ENCODE measurements at places on chromosomes 2 and 18.

- no peak for DNase-seq
Observed at GRCh38 chr2:114049826-114050225, 159.9 kb downstream of the ACTR3 start.

DNA sequence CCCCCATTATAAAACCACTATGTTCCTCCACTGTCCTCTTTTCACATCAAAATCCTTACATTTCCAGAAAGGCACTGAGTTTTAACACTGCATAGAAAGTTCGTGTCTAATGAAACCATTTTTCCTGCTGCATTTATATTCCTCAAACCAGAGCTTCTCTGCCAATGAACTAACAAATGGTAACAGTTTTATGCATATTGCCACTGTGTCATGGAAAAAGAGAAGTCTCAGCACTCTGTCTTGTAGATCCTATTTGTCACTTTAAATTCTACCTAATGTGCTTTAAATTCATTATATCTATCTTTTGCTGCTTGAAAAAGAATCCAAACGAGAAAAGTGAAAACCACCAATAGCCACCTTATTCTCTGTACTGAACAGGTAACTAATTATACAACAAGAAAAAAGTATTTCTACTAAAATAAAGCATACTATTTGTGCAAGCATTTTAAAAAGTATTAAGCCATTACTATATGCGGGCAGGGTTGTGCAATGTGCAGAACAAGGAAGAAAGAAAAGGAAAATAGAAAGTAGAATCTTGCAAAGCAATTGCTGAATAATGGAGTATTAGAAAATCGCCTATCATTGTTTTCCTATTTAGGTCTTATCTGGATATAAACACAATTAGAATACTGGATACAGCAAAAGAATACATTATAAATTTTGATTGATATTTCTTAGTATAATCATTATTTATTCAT lies 328.9 kb downstream of the ZEB2 start:
- no peak for DNase-seq

DNA sequence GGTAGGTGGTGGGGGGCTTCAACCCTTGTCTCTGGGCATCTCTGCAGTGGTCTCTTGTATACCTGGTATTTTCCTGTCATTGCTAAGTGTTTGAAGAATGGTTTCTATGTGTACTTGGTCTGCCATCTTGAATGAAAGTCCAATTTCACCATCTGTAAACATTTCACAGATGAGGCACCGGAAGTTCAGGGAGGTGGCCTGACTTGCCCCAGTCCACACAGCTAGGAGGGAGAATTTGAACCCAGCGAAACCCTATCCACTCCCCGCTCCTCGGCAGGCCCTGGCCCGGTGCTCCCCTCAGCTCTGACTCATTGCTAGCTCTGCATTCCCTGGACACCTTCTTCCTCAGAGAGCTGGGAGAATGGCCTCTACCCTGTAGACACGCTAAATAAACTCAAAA lies 30.5 kb downstream of the ZAP70 start:
- DNase-seq, result no peak

DNA sequence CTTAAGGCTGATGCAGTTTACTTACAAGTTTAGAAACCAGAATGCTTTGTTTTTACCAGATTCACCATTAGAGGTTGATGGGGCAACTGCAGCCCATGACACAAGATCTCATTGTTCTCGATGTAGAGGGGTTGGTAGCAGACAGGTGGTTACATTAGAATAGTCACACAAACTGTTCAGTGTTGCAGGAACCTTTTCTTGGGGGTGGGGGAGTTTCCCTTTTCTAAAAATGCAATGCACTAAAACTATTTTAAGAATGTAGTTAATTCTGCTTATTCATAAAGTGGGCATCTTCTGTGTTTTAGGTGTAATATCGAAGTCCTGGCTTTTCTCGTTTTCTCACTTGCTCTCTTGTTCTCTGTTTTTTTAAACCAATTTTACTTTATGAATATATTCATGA lies 99.4 kb upstream of the IL1R2 start:
- DNase-seq, result no peak

DNA sequence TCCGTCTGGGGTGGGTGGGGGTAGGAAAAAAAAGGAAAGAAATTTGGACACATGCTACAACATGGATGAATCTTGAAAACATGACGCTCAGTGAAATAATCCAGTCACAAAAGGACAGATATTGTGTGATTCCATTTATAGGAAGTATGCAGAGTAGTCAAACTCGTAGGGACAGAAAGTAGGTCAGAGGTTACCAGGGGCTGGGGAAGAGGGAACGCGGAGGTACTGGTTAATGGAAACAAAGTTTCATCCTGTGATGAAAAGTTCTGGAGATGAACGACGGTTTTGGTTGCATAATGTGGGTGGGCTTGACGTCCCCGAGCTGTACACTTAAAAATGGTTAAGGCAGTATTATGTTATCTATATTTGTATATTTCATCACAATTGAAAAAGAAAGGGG lies 4.5 kb upstream of the SFTPB start:
- no peak for DNase-seq

GRCh38 chr2:195912079-195912478 lies 156.6 kb downstream of the DNAH7 start:
- no peak for DNase-seq
